Muscle of leg (tissue), 16 donors: ENCODE measurements at places on chromosomes 13 and 19. TPM values are rescaled to one million over a fixed set of nuclear protein-coding genes. Genes with fewer than 3 reads are reported as not detected.

GRCh38 chr19:7200736-7201135, 93.5 kb downstream of the INSR start:
- H3K4me3 ChIP-seq = no peak overlapping the region
- DNase-seq = no peak
- H3K36me3 ChIP-seq = no peaks in the 10 kb centered on the region
- peaks cover 17% of the 10 kb centered on the region for H3K4me1 ChIP-seq
- no peak overlapping the region for H3K27ac ChIP-seq

The ERICH4 gene
- not detected for total RNA-seq

DNA sequence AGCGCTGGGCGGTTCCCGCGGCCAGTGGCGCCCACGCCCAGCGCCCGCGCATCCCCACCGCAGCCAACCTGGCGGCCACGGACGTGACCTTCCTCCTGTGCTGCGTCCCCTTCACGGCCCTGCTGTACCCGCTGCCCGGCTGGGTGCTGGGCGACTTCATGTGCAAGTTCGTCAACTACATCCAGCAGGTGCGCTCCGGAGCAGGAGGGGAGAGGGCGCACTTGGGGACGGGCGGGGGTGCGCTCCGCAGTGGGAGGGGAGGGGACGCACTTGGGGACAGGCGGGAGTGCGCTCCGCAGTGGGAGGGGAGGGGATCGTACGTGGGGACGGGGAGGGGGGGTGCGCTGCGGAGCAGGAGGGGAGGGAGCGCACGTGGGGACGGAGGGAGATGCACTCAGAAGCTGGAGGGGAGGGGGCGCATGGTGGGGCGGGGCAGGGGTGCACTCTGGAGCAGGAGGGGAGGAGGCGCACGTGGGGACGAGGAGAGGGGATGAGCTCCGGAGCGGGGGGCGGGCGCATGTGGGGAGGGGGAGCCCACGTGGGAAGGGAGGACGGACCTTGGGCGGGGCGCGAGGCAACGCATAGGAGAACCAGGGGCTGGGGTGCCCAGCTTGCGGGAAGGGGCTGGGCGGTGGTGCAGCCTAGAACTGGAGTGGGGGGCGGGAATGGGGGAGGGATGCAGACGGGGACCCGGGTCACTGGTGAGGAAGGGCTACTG, 1.5 kb downstream of the KISS1R start:
- no peak for DNase-seq
- no peak overlapping the region for H3K4me3 ChIP-seq
- no peak overlapping the region for H3K27ac ChIP-seq
- peaks cover 62% of the 10 kb centered on the region for H3K27me3 ChIP-seq
- no peaks in the 10 kb centered on the region for H3K36me3 ChIP-seq
- peaks cover 36% of the 10 kb centered on the region for H3K4me1 ChIP-seq

DNA sequence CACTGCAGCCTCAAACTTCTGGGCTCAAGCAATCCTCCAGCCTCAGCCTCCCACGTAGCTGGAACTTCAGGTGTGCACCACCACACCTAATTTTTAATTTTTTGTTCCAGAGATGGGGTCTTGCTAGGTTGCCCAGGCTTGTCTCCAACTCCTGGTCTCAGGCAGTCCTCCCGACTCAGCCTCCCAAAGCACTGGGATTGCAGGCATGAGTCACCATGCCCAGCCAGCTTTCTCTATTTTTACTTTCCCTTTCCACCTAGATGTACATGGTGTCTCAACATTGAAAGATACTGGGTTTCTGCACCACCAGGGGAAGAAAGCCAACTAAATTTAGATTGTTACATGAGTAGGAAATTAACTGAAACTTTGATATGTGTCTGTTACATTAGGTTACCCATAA, 13.8 kb upstream of the ZNF846 start:
- H3K36me3 ChIP-seq = no peaks in the 10 kb centered on the region
- H3K27ac ChIP-seq = no peak overlapping the region
- H3K4me3 ChIP-seq = no peak overlapping the region
- peaks cover 6% of the 10 kb centered on the region for H3K4me1 ChIP-seq
- DNase-seq = no peak

DNA sequence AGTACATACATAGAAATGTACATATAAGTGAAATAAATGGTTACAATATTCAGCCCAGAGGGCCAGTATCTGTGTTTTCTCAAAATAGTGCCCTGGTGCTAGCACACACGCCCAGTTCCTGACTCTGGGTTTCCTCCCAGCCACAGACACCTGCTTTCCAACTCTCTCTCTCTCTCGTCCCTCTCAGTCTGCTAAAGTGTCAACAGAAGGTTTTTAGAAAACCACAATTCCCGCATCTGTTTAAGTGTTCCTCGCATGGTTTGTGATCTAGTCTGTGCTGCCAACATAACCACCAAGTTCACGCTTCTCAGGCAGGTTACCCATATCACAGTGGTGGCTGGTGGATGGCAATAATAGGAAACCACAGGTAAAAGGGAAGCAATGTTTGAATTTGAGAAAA, 17.8 kb upstream of the UPF3A start:
- no peak for DNase-seq
- H3K27me3 ChIP-seq = no peaks in the 10 kb centered on the region
- no peak overlapping the region for H3K27ac ChIP-seq
- H3K4me1 ChIP-seq = no peaks in the 10 kb centered on the region
- no peak overlapping the region for H3K4me3 ChIP-seq

DNA sequence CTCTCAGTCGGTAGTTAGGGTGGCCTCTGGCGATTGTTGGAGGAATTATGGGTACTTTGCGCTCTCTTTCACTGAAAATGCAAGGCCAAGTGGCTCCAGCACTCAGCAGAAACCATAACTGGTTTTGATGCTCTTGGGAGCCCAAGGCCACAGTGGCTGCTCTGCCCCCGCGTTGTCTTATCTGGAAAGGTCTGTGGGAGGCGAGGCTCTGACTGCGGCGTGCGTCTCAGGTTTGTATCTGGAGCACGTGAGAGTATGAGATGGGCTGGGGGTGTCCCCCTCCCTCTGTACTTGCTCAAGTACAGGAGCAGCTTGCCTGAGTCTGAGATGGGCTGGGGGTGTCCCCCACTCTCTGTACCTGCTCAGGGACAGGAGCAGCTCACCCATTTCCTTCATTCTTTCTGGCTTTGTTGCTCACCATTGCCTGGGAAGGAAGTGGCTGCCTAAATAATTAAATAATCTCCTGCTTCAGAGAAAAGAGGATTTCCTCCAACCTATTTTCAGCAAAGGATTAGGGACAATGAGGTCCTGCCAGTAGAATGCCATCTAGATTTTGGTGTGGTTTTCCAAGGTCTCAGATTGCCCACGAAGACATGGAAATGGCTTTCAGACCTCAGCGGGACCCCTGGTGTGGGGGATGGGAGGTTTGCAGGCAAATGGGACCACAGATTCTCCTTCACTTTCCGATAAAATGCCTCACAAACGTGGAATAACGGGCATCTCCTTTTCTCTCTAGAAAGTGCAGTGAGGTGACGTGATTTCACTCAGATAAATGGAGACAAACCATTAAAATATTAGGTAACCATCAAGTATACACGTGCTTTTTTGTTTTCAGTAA, 14.7 kb downstream of the ATP11A start:
- no peaks in the 10 kb centered on the region for H3K36me3 ChIP-seq
- no peak for DNase-seq
- no peaks in the 10 kb centered on the region for H3K27me3 ChIP-seq
- H3K27ac ChIP-seq = peak overlapping the region; percentile 87

DNA sequence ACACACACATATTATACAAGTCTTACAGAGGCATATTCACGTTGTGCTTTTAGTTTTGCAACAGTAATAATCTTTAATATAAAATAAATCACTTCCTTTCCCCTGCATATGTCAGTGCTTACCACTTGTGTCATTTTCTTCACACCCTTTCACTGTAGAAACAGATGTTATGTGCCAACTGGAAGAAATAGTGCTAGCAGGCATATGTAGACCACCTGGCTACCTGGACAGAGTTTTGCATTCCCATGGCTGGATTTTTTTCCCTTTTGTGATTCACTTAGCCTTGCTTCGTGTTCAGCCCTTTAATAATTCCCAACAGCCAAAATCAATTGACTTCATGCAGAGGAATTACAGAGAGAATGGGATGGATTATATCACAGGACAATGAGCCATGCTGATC, 399.1 kb upstream of the SPRY2 start:
- H3K4me1 ChIP-seq = no peaks in the 10 kb centered on the region
- H3K4me3 ChIP-seq = no peak overlapping the region
- H3K27me3 ChIP-seq = no peaks in the 10 kb centered on the region
- no peaks in the 10 kb centered on the region for H3K36me3 ChIP-seq

The APOE gene
- total RNA-seq = 56.7 TPM

The EFNA2 gene
- total RNA-seq = 1.1 TPM

DNA sequence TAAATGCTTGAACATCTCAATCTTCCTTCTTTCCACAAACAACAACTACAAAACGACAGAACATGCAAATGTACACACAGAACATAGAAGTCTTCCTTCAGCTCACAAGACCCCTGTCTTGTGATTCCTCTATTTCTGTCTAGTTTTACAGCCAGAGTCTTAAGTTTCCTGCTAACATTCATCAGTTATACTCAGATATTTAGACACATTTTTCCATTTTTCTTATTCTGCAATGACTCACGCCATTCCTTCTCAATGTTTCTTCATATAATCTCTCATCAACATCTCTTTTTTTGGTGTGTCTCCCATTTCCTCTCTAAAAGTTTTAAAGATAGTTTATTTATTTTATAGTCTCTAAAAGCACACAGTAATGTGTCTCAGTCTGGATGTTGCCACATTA, 1872.9 kb upstream of the PCDH20 start:
- DNase-seq = no peak
- H3K27me3 ChIP-seq = no peaks in the 10 kb centered on the region

The RBM42 gene
- total RNA-seq = 32.8 TPM

- H3K27me3 ChIP-seq = no peaks in the 10 kb centered on the region
- no peak for DNase-seq
- H3K27ac ChIP-seq = no peak overlapping the region
- no peaks in the 10 kb centered on the region for H3K36me3 ChIP-seq
- no peak overlapping the region for H3K4me3 ChIP-seq
Measured at GRCh38 chr19:35083691-35084508, 31.7 kb upstream of the FXYD3 start.

GRCh38 chr13:21777813-21778212, 106.9 kb downstream of the FGF9 start:
- H3K27me3 ChIP-seq = no peaks in the 10 kb centered on the region
- no peaks in the 10 kb centered on the region for H3K36me3 ChIP-seq
- no peak overlapping the region for H3K4me3 ChIP-seq
- no peaks in the 10 kb centered on the region for H3K4me1 ChIP-seq
- H3K27ac ChIP-seq = no peak overlapping the region

DNA sequence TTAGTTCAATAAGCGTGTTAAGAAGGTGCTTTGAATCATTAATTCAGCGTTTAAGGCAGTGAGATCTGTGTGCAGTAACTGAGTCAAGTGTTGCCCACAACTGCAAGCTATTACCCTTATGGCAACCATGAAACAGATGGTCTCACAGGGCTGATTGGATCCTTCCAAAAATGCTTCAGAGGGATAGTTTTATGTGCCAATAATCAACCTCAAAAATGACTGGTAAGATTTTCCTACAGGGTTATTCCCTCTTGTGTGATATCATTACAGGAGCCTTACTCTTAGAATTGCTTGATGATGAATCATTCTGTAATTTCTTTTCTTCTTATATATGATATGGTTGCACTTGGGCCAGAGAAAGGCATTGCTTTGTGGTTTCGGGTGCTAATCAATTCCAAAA, 1299.2 kb upstream of the ATXN8OS start:
- H3K36me3 ChIP-seq = no peaks in the 10 kb centered on the region
- H3K4me1 ChIP-seq = no peaks in the 10 kb centered on the region

GRCh38 chr19:42423462-42424344, 3.5 kb downstream of the LIPE start:
- H3K27me3 ChIP-seq = peaks cover 17% of the 10 kb centered on the region
- DNase-seq = peak; percentile 94
- H3K27ac ChIP-seq = peak overlapping the region; percentile 82

The FCAR gene
- total RNA-seq = not detected

The CCL25 gene
- total RNA-seq = not detected

The PRODH2 gene
- total RNA-seq = not detected

DNA sequence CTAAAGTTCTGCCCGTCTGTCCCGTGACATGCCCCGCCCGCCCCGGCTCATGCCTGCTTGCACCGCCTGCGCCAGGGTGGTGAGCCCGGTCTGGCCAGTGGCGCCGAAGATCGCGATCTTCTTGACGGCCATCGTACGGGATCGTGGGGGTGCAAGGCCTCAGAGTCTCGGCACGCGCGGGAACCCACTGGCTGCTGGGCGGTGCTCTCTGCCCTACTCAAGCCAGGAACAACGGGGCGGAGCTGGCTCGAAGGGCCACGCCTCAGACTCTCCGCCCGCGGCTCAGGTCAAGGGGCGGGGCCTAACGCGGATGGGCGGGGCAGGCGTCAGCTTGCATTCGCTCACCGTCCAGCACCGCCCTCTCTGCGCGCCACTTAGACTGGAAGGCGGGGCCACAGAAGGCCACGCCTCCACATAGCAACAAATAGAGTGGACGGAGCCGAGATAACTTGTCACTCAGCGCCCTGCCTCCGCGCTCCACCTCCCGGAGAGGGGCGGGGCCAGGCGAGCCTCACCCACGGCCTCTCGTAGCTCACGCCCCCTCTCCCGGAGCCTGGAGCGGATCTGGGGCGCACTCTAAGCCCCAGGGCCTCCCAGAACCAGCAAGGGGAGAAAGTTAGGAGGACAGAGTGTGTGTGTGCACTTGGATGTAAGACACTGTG, at the start of gene BLVRB:
BLVRB (minus strand) TSS at position 189 of the 662 bp plus-strand sequence; CDS start at position 132, 57 bp downstream.
- H3K4me1 ChIP-seq = peaks cover 27% of the 10 kb centered on the region
- H3K4me3 ChIP-seq = peak within 1 kb of the TSS; percentile 60
- H3K36me3 ChIP-seq = no peaks in the 10 kb centered on the region
- peak within 1 kb of the TSS; percentile 83 for H3K27ac ChIP-seq
- H3K27me3 ChIP-seq = peaks cover 20% of the 10 kb centered on the region
- peak; percentile 100 for DNase-seq

DNA sequence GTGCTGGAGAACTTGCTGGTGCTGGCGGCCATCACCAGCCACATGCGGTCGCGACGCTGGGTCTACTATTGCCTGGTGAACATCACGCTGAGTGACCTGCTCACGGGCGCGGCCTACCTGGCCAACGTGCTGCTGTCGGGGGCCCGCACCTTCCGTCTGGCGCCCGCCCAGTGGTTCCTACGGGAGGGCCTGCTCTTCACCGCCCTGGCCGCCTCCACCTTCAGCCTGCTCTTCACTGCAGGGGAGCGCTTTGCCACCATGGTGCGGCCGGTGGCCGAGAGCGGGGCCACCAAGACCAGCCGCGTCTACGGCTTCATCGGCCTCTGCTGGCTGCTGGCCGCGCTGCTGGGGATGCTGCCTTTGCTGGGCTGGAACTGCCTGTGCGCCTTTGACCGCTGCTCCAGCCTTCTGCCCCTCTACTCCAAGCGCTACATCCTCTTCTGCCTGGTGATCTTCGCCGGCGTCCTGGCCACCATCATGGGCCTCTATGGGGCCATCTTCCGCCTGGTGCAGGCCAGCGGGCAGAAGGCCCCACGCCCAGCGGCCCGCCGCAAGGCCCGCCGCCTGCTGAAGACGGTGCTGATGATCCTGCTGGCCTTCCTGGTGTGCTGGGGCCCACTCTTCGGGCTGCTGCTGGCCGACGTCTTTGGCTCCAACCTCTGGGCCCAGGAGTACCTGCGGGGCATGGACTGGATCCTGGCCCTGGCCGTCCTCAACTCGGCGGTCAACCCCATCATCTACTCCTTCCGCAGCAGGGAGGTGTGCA, 587 bp downstream of the S1PR4 start:
- H3K36me3 ChIP-seq = no peaks in the 10 kb centered on the region
- H3K27me3 ChIP-seq = no peaks in the 10 kb centered on the region
- H3K4me1 ChIP-seq = peaks cover 20% of the 10 kb centered on the region

The SIAH3 gene
- total RNA-seq = 0.27 TPM
